Activated CD4-positive, alpha-beta T cell treated with anti-CD3 and anti-CD28 coated beads for 4 hours (primary cell): ENCODE measurements at places on chromosomes 1 and 21.

GRCh38 chr1:13732971-13733667 is 33.1 kb downstream of the PRDM2 start:
- DNase-seq = peak; percentile 12

- DNase-seq = no peak
These were observed 25.6 kb downstream of the MATN1 start for GRCh38 chr1:30697571-30698376.

GRCh38 chr1:185156288-185156853 is 382 bp downstream of the TRMT1L start:
- no peak for DNase-seq

- peak; percentile 5 for DNase-seq
These were observed 35.9 kb upstream of the SAMSN1 start for GRCh38 chr21:14581902-14582457.

DNA sequence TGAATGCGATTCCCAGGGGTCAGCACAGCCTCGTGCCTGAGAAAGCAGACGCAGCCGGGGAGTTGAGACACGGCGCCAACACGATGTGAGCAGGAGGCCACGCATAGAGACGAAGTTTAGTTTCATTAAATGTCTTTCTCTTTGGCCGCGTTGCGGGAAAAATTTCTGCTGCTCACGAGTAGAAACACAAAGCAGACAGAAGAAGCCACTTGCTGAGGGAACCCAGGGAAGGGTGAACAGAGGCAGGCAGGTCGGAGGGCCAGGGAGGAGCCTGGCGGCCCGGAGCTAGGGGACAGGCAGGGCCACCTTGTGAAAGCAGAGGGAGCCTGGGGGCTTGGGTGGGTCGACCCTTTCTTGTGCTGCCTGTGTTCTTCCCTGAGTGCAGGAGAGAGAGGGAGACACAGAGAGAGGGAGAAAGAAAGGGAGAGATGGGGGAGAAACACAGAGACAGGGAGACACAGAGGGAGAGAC is 33.2 kb downstream of the POFUT2 start:
- DNase-seq = no peak

DNA sequence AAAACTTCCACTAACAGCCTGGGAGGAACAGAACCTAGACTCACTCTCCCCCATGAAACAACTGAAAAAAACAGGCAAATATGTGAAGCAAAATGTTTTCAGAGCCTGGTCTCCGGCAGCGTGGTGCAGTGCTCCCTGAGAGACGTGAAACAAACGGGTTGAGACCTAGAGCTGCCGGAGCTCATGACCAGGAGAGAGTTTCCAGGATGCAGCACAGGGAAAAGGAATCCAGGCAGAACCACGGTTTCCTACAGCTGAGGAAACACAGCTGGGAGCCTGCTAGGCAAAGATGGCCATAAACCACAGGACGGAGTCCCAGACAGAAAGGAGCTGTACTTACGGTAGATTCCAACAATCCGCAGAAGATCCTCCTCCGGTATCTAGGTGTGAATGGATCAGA is 20.2 kb upstream of the SLC19A1 start:
- DNase-seq = no peak

- peak; percentile 50 for DNase-seq
These were observed 25.3 kb downstream of the ADAM30 start for GRCh38 chr1:119870917-119871596.

DNA sequence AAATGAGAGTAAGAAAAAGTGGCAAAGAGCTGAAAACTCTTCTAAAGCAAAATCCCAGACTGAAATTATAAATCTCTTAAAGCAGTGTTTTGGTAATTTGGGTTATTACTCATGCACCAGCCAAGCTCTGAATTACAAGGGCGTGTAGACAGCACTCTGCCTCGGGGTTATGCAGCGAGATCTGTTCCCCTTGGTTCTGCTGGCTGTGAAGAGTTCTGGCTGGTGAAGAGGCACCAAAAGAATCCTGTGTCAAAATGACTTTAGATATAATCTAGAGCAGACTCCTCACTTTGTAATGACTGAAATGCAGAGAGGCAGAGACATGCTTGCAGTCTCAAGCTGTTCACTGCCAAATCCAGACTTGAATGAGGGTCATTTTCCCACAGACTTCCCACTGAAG is 461.8 kb upstream of the CXADR start:
- no peak for DNase-seq

- no peak for DNase-seq
These were observed 224.8 kb upstream of the KCNK2 start for GRCh38 chr1:214857716-214858115.

DNA sequence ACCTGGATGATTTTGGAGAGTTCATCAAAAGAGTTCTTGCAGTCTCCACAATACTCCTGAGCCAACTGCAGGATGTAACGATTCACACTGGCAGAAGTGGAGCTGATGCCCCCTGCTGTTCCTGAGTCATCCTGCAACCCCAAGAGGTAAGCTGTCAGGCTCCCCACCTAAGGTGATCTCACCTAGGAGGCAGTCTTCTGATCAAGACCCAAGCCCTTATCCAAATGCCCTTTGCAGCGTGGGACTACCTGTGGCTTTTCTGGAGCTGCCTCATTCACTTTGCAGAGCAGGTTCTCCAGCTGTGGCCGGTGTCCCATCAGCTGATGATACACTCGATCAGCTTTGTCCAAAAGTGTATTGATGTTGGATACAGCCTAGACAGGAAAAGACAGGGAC is 96.4 kb downstream of the UBR4 start:
- peak; percentile 7 for DNase-seq

DNA sequence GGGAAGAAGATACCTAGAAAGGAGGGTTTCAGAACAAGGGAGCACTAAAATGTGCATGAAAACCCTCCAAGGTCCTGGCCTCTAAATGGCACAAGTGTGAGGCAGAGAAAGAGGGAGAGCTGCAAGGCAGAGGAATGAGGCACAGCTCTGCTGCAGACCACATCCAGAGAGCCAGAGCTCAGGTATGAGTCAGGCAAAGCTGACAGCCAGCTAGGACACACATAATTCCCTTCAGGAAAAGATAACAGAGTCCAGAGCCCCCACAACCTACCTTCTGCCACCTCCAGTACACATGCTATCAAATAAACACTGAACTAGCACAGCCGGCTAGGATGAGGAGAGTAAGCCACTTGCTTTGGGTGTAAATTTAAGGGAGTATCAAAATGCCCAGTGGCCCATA is 62.2 kb downstream of the HSF2BP start:
- DNase-seq = no peak

- DNase-seq = no peak
These were observed 104.9 kb upstream of the RUNX3 start for GRCh38 chr1:25034736-25035522.

DNA sequence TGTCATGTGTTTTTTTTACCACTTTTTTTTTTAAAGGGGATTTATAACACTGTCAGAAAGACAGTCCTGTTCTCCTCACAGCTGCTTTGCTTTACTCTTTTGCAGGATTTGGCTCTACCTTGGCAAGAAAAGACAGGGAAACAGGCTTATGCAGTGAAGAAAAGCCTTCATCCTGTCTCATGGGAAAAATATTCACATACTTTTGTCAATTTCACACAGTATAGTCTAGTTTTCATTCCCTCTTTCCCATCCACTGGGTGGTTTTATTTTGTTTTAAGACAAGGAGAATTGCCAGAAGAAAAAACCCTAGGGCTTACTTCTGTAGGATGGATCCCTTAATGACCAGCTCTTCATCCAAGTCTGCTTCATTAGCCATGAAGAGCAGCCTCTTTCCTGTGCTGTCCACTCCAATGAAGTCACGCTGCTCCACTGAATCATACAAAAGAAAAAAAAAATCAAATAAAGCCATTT is 60.0 kb downstream of the EIF2B3 start:
- no peak for DNase-seq

GRCh38 chr1:147611021-147611426 is 59.3 kb downstream of the ACP6 start:
- DNase-seq = no peak

- no peak for DNase-seq
These were observed 20.0 kb downstream of the CDC73 start for GRCh38 chr1:193141804-193142203.

DNA sequence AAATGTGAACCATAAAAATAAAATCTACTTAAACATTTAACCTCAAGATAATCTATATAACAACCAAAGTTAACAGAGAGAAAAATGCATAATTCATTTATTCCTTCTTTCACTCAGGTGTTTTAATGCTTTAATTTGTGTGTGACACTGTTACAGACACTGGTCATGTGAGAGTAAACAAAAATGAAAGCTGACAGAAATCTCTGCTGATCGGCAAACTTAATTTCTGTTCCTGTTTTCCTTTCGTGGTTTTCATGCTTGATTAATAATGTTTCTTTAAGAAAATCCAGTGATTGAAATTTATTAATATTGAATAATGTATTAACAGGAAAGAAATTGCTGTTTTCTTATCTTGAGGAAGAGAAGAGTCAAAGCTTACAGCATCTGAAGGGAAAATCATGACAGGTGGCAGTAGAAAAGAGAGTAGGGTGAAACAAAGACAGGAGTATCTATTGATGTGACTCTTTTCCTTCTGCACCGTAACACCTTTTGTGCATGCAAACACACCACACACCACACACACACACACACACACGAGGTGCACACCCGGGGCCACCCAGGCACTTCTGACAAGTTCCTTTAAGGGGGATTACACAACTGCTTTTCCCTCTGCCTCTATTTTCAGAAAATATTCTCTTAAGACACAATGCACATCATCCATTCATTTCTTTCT is 1.6 kb downstream of the OR2AK2 start:
- DNase-seq = no peak

GRCh38 chr1:230737622-230738262 is 9.4 kb upstream of the CAPN9 start:
- no peak for DNase-seq

DNA sequence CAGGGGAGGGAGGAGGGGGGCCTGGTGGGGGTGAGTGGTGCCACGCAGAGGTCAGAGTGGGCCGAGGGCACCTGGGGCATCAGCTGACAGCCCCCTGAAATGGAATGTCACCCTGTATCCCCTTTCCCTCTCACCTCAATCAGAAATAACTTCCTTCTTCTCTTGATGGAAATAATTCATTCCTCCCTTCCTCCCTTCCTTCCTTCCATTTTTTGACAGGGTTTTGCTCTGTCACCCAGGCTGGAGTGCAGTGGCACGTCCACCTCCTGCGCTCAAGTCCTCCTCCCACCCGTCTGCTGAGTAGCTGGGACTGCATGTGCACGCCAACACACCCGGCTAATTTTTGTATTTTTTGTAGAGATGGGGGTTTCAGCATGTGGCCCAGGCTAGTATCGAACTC is 48.4 kb upstream of the LRRC3 start:
- no peak for DNase-seq

DNA sequence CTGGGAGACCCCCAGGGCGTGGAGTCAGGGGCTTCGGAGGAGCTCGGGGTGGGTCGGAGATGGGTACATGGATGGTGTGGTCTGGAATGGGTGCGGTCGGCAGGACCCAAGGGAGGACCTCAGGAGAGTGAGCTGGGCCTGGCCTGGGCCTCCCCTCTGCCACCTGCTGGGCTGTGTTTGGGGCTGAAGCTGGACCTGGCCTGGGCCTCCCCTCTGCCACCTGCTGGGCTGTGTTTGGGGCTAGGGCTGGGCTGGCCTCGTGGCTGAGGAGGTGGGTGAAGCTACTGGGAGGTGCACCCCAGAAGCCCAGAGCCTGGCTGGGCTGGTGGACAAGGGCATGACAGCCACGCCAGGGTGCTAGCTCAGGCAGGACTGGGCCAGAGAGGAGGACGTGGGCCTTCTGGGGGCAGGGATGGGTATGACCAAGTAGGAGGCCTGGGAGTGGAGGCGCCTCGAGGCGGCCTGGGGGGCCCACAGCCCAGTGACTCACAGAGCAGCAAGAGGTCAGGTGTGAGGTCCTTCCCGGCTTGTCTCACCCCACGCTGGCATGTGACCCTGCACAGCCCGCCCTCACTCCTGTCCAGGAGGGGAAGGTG is 14.5 kb downstream of the SAMD11 start:
- no peak for DNase-seq

GRCh38 chr1:239819096-239819495 is 272.6 kb upstream of the FMN2 start:
- no peak for DNase-seq

- peak; percentile 34 for DNase-seq
These were observed 7.7 kb downstream of the ARHGEF2 start for GRCh38 chr1:155970531-155971167.

DNA sequence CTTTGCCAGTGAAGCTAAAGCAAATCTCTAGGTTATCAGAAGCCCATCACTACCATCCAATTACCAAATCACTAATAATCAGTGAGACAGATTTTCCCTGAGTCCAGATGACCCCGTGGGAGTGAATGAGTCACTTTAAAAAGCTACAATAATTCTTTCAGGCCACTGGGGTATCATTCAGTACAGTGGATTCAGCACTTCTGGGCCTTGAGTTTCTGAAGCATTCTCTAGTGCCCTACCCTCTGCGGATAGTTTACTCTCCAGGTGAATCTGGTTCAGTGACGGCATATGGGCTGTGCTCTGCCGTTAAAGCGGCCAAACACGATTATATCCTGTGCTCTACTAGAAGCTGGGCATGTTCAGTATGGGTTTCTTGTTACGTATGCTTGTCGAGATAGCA is 26.1 kb downstream of the NR5A2 start:
- DNase-seq = no peak

DNA sequence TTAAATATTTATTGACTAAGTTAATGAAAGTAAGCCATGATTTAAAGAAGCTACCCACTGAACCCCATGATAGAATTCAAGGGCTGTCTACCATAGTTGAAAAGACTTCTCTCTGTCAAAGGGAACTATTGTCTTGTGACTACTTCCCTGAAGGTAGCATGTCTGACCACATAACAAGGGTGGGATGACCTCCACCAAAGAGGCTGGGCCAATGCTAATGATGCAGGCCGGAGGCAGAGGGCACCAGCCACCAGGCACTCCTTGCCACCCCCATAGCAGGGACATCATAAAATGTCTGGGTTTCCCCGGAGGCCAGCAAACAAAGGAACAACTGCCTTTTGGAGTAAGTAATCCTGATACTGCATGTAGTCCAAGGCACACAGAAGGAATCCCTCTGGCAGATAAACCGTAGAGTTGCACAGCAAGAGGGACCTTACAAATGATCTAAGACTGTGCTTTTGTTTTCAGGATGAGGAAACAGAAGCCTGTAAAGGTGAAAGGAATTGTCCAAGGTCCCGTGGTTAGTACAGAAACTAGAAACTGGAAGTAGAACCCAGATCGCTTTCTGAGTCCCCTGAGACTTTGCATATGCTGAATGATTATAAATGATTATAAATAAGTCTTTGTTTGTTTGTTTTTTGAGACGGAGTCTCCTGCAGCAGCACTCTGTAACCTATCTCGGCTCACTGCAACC is 33.5 kb upstream of the ITPKB start:
- no peak for DNase-seq

GRCh38 chr1:153856763-153857162 is 66.0 kb downstream of the GATAD2B start:
- no peak for DNase-seq

DNA sequence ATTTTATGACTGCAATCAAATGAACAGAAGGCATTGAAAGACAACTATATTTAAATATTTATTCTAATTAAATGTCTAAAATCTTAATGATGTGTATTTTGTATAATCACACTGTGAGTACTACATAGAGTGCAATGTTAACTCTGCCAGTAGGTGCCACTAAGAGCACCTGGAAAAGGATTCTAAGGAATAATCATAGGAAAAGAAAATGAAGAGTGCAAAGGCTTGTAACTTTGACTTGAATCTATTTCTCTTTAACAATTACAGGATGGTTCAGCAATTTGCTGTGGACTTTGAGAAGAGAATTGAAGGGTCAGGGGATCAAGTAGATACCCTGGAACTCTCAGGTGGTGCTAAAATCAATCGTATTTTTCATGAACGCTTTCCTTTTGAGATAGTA is 200.4 kb downstream of the DNM3 start:
- DNase-seq = no peak
